ENCODE measurements at places on chromosomes 2 and 18.

- DNase-seq = peak; percentile 58
Measured at GRCh38 chr2:95079199-95079683, 42.4 kb downstream of the MRPS5 start.

DNA sequence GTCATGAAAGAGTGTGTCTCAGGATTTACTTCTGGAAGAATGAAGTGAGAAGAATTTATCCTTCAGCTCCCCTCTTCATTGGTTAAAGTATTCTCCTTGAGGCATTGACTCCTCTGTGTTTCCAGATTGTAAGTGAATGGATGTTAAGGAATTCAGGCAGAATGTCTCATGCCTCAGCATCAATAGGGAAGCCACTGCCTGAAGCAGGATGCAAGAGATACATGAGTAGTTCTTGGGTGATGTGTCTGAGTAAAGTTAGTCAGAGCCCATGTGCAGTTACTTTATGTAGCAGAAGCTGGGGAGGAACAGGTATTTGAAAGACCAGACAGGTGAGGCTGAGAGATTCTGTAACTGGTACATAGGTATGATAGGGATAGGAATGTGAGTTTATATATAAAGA lies 34.0 kb upstream of the TMEFF2 start:
- no peak for DNase-seq

GRCh38 chr2:48855142-48855541 lies 99.6 kb upstream of the LHCGR start:
- DNase-seq = no peak

- no peak for DNase-seq
Measured at GRCh38 chr2:231633241-231633976, 40.7 kb downstream of the TEX44 start.

DNA sequence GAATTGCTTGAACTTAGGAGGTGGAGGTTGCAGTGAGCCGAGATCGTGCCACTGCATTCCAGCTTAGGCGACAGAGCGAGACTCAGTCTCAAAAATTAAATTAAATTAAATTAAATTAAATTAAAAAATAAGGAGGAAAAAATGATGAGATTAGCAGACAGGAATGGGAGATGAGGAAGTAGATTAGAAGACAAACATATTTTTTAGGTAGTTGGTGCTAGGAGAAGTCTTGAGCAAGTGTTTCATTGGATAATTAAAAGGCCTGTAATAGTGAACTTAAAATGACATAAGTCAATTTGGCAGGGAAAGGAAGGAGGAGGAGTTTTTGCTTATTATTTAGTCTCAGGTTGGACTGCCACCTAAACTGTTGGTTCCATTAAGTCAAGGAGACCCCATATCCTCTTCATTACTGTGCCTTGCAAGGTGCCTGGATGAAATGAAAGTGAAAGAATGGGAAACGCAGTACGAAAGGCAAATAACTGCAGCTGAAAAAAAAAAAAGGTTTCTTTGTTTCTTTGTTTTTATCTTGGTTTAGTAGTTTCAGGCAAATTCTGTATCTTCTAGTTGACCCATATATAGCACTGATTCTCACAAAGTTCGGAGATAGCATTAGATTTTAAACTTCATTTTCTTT lies 162.0 kb downstream of the SLC8A1 start:
- DNase-seq = no peak

- DNase-seq = no peak
Measured at GRCh38 chr18:25518716-25519053, 166.7 kb upstream of the ZNF521 start.

Measured in activated T-cell treated with anti-CD3 and anti-CD28 coated beads, Interleukin-2, amount 50 U/mL, for 72 hours (primary cell).